ENCODE measurements at places on chromosomes 16 and 17.
A peak's percentile ranks its signal among the peaks of the same experiment; 100 is the strongest.

DNA sequence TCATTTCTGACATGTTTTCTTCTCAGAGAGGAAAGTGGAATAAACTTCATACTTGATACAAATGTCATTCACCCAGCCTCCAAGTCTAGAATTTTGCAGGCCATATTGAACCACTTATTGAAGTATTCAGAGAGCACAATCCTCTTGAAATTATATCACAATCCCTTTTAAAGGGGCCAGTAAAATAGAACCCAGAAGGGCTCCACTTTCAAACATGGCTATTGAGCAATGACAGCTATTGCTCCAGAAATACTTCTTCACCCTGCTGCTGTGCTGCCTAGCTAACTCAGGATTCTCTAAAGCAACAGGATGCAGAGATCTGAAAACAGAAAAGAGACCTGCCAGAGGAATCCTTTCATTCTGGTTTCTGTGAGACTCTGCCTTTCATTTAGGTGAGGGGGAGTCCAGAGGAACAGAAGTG is 275.0 kb upstream of the CDH5 start:
- DNase-seq = no peak

DNA sequence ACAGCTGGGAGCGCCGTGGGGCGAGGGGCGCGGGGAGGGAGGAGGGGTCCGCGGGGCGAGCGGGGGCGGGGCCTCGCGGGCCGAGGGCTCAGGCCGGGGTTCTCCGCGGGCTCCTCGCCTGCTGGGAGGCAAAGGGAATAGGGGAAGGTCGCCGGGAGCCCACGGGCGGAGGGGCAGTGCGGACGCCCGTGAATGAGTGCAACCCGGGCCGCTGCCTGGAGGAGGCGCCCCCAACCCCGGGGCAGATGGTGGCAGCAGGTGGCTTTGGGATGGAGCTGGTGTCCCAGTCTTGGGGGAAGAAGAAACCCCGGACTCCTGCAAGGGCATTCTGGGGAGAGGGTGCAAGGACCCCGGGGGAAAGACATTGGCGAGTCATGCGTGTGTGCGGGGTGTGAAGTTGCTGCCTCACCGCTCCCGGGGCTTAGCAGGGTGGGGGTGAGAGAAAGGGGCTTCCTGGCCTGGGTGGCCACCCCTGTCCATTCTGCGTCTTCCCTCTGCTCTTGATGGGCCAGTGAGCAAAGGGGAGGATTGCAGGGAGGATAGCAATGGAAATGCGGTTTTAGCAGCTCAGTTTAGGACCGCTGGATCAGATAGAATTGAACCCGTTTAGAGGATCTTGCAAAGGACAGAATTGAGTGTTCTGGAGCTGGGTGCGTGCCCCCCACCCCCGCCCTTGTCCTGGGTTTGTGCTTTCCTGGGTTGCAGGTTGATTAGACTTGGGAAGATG is 526 bp downstream of the KIAA0513 start:
- no peak for DNase-seq

- no peak for DNase-seq
These were observed 27.4 kb downstream of the MYH11 start for GRCh38 chr16:15829460-15829859.

GRCh38 chr16:1379304-1380076 is 27.8 kb downstream of the GNPTG start:
- DNase-seq = peak; percentile 50

GRCh38 chr17:17497845-17498520 is 1.8 kb upstream of the RASD1 start:
- no peak for DNase-seq

GRCh38 chr16:87000001-87000400 is 317.2 kb downstream of the C16orf95 start:
- DNase-seq = no peak

DNA sequence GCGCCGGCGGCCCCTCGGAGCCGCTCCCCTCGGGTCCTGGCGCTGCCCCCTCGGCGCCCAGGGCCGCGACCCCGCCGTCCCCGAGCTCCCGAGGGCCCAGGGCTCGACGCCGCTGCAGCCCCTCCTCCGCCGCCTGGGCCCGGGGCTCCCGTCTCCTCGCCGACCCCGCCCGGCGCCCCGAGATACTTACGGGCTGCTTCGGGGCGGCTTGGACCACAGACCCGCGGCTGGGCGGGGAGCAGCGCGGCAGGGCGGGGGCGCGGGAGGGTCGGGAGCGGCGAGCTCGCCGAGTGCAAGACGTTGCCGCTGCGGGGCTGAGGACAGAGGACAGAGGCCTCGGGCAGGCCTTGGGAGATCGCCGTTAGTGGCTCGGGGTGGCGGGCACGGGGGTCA is 290 bp downstream of the TOB1 start:
- no peak for DNase-seq

DNA sequence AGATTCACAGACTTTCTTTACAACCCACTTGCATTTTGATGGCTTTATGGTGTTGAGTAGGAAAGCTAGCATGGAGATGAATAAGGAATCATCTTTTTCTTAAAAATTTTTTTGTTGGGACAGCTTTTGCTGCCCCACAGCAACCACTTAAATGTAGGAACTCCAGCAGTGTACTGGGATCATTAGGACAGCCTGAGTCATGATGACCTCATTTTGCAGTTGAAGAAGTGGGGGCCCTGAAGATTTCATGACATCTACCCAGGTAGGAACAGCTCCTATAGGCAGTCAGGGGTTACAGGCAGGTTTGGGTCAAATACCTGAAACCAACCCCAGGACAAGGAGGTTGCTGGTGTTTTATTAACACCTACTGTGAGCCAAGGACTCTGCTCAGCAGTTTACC is 2.1 kb downstream of the METTL22 start:
- no peak for DNase-seq

DNA sequence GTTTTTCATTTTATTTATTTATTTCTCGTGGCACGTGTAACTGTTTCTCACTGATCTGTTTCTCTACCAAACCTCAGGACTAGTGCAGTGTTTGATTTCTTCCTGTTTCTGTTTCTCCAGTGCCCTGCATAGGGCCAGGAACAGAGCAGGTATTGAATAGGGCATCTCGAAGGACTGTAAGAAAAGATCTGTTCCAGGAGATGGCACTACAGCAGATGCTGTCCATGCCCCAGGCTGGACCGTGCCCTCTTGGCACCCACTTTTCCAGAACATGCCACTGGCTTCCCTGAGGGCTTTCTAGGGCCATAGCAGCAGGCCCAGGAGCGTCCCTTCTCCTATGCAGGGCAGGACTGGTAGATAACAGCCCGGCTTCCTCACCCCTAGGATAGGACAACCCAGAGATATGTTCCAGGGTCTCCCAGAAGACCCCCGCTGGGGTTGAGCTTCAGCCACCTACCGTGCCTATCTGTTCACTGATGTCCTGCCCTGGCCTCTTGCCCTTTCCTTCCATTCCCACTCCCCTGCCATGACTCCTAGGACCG is 4.4 kb downstream of the SNX20 start:
- DNase-seq = no peak

- DNase-seq = no peak
These were observed 66.9 kb downstream of the RNF213 start for GRCh38 chr17:80327518-80327917.

- no peak for DNase-seq
These were observed 71.7 kb downstream of the SNX11 start for GRCh38 chr17:48179071-48179945.

GRCh38 chr16:23832882-23833281 is 2.9 kb upstream of the PRKCB start:
- no peak for DNase-seq

GRCh38 chr17:37848690-37849616 is 75.3 kb upstream of the TBC1D3K start:
- no peak for DNase-seq

DNA sequence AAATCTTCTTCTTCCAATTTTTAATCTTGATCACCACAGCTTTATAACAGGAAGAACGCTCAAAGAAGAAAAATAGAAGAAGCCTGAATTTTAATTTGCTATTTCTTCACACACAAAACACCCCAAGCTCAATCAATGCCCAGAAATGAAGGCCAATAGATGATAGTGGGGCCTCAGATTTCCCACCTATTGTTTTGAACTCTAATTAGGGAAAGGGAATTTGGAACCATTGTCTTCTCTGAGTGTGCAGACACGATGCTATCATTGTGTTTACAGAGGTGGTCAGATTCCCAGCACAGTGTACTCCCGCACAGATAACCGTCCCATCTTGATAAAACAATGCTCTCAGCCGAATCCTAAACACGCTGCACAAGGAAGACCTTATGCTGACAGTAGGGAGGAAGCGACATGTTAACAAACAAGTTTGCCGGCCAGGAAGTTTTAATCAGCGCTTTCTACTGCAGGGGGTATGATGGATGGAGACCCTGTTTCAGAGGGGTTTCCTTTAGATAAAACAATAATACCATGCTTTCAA is 684.7 kb downstream of the MAF start:
- DNase-seq = no peak

GRCh38 chr16:73052576-73052975 is 4.6 kb upstream of the ZFHX3 start:
- no peak for DNase-seq
